ENCODE measurements at places on chromosomes 7 and 10.

DNA sequence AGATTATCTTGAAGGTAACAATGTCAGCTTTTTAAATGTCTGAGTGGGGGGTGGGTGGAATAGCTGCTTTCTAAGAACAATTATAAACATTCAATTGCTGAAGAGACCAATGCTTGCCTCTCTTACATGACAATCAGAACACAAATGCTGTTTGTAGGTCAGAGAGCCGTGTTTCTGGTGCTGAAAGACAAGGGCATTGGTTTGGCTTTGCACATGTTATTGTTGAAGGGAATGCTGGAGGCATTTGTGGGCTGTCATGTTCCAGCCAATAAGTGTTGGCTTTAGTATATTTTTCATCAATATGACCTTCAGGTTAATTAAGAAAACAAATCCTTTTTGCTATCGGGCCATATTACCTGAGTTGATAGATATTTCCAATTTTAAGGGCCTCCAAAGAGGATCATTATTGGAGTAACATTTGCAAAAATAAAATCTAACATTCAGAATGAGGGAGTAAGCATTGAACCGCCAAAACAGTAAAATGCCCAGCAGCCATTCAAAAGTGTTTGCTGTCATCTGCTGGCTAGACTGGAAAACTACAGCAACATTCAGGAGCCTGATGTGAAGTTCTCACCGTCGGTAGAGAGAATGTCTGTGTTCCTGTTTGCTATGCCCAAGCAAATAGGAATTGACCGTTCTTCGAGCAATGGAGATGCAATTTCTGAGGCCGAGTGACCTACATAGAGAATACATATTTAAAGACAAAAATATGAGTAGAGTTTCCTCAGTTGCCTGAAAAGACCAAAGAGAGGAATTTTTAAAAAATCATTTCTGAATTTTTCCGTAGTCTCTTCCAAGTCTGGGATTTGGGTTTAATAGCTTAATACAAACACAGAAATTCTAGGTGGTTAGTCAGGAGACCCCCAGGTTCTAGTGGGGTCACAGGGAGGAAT, 118.9 kb downstream of the APBB1IP start:
- no peak for DNase-seq

- no peak for DNase-seq
Observed at GRCh38 chr10:117903854-117904253, 142.9 kb downstream of the RAB11FIP2 start.

DNA sequence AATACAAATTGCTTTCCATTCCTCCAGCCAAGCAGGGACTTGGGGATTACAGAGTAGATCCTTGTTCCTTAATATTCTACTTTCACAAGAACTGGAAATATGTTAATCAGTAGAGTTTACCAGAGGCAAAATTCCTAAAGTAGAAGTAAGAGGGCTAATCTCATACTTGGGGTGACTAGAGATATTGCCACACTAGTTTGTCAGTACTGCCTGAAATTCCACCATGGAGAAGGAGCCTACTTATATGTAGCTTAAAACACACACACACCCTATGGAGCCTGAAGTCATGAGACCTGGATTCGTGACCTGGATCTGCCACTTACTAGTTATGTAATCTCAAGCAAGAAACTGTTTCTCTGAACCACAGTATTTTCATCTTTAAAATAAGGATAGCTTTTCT, 33.9 kb downstream of the STRIP2 start:
- DNase-seq: no peak

GRCh38 chr10:15325243-15325943, 45.7 kb downstream of the FAM171A1 start:
- no peak for DNase-seq

GRCh38 chr10:67934336-67934735, 49.9 kb downstream of the SIRT1 start:
- DNase-seq: no peak

- DNase-seq: no peak
Observed at GRCh38 chr10:20552382-20552781, 344.7 kb downstream of the NEBL start.

GRCh38 chr10:4651404-4652037, 174.5 kb upstream of the AKR1E2 start:
- no peak for DNase-seq

DNA sequence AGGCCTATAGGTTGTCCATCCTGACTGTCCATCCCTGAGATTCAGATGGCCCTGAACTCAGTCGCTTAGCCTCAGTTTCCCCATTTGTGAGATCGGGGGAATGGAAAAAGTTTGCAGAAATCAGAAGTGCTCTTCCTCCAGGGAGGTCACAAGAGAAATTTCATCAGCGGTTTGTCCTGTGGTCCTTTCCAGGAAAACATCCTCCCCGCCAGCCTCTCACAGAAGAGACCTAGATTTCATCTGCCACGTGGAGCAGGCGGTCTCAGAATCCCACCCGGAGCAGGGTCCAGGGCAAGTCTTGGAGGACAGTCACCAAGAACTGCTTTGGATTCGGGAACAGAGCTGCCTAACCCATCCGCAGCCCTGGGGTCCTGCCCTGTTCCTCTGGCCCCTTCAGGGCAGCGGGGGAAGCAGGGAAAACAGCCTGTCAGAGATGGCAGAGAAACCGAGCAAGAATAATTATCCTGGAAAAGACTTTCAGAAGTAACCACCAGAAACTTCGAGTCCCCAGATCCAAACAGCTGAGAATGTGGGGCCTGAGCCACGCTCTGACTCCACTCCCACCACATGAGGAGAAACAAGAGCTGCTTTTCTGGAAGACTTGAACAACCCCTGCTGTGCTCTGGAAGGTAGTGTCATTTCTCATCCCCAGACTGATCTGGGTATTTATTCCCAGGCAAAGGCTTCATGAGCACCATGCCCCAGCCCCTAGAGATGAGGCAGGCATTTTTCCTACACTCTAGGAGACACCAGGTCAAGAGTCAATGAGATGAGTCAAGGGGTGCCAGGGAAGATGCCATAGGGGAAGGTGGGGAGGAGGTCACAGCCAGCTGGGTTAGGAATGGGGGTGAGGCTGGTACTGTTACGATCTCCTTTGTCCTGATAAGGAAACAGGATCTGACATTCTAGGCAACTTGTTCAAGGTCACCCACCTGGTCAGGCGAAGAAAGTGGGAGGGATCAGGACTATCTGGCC, 1.1 kb upstream of the TNS3 start:
- no peak for DNase-seq

DNA sequence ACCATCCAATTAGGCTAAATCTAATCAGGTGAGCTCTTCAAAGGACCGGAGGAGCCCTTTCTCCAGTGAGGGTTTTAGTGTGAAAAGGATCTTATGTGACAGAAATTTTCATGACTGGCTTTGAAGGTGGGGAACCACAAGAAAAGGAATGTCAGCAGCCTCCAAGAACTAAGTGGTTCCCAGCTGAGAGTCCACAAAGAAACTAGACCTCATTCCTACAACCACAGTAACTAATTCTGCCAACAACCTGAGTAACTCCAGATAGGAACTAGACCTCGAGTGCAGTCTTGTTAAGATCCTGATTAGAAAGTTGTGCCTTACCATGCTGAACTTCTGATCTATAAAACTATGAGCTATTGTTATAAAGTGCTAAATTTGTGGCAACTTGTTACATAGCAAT, 51.3 kb downstream of the PCLO start:
- no peak for DNase-seq

- DNase-seq: peak; percentile 67
Observed at GRCh38 chr10:77925795-77926565, 575 bp downstream of the DLG5 start.

- DNase-seq: no peak
Observed at GRCh38 chr7:30422922-30423321, 55.7 kb downstream of the NOD1 start.

DNA sequence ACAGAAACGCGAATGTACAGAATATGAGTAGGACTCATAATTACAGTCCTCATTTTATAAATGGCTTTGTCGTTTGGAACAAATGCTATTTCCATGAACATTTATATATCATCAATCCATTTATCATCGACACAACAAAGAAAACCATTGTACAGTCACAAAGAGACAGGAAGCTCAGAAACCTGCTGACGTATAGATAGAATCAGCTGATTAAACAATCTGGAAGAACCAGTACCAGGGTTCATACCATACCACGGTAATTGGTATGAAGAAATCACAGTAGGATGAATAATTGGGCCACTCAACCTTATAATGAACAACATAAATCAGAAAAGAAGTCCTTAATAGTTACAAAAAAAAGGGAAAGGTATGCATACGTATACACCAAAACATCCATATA, 295.0 kb downstream of the PARD3 start:
- DNase-seq: no peak

DNA sequence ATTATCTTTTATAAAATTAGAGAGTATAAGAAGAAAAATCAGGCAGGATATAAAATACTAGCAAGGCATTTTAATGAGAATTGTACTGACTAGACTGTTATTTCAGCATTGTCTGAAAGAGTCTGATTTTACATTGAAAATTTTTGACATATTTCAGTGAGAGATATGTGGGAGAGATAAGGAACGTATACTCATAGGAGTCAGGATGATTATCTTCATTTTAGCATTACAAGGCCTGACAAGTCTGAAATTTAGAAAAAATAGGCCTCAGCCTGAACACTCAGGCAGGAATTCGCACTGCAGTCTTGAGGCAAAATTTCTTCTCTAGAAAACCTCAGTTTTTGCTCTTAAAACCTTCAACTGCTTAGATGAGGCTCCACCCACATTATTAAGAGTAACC, 386.0 kb downstream of the HGF start:
- no peak for DNase-seq

DNA sequence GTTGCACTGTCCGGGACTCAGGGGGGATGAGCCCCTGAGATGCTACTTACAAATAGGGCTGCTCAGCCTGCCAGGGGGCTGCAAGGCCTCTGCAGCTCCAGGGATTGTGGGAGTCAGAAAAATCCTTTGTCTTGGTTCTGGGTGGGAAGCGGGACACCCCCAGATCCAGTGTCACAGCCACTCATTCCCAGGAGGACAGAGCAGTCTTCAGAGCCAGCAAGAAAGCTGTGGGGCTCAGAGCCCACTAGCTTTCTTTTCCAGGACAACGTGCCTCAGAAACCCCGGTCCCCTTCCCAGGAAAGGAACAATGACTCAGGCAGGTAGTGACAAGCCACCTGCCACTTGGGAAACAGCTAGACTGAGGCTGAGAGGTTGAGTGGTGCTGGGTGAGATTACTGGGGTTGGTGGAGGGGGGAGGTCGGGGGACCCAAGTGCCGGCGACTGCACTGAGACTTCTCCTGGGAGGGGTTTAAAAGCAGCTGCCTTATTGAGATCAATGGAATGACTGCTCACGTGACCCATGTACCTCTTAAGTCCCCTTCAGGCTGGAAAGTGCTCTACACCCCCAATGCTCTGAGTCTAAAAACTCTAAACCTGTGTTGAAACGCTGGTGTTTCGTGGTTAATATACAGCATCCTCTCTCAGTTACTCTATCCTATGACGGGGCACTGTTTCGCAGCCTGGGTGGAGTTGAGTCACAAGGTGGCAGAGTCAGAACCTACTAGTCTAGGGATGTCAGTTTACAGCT, 123.6 kb downstream of the UBE2H start:
- no peak for DNase-seq

GRCh38 chr10:76514321-76514720, 1082.9 kb downstream of the LRMDA start:
- no peak for DNase-seq

- DNase-seq: no peak
Observed at GRCh38 chr7:118059209-118059608, 124.8 kb upstream of the LSM8 start.

DNA sequence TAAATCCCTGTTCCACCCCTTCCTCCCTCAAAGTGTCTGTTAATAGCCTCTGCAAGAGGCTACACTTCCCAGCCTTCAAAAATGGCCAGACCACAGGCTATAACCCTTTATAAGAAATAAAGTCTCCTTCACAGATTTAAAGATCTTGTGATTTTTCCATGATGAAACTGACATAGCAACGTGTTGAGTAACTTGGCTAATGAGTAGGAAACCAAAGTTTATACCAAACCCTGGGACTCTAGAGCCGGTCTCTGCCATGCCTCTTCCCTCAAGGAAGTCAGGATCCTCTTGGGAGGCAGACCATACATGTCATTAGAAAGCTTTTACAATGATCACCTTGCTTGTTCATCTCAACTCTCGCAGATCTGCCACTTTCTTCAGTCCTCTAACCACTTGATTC, 44.4 kb downstream of the GRM8 start:
- DNase-seq: no peak

DNA sequence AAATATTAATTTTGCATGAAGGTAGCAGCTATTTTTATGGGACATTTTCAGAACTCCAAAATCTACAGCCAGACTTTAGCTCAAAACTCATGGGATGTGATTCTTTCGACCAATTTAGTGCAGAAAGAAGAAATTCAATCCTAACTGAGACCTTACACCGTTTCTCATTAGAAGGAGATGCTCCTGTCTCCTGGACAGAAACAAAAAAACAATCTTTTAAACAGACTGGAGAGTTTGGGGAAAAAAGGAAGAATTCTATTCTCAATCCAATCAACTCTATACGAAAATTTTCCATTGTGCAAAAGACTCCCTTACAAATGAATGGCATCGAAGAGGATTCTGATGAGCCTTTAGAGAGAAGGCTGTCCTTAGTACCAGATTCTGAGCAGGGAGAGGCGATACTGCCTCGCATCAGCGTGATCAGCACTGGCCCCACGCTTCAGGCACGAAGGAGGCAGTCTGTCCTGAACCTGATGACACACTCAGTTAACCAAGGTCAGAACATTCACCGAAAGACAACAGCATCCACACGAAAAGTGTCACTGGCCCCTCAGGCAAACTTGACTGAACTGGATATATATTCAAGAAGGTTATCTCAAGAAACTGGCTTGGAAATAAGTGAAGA, 112.3 kb downstream of the CFTR start:
- DNase-seq: no peak

- peak; percentile 81 for DNase-seq
Observed at GRCh38 chr7:142375710-142376313, 118.0 kb upstream of the PRSS58 start.

DNA sequence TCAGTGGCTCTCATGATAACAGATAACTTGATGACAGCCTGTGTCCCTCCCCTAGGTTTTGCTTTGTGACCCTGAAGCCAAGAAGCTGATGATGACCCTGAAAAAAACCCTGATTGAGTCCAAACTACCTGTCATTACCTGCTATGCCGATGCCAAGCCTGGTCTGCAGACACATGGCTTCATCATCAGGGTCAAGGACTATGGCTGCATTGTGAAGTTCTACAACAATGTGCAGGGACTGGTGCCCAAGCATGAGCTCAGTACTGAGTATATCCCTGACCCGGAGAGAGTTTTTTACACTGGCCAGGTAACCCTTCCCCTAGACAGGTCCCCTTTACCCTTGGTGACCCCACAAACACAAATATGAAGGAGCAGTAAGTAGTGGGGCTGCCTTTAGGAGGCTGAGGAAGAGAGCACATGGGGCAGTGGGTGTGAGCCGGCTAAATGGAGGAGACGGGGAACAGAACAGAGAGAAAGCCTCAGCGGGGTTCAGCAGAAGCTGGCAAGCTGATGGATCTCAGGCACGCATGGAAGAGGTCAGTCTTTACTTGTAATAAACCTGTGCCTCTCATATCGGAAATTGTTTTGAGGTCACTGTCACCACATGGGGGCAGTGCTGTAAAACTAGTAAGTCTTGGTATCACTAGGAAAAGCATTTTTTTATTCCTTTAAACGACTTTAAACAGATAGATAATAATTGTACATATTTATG, 20.2 kb downstream of the PDCD11 start:
- peak; percentile 41 for DNase-seq

GRCh38 chr10:131065673-131066305, 245.7 kb downstream of the TCERG1L start:
- DNase-seq: no peak

All from WTC11 (cell line).